ENCODE measurements at places on chromosomes 6 and 20. TPM values are rescaled to one million over a fixed set of nuclear protein-coding genes. Genes with fewer than 3 reads are reported as not detected.
A peak's percentile ranks its signal among the peaks of the same experiment; 100 is the strongest.

GRCh38 chr6:39181333-39181732, 47.9 kb downstream of the KCNK5 start:
- H3K36me3 ChIP-seq: peaks cover 1% of the 10 kb centered on the region
- no peak overlapping the region for H3K27ac ChIP-seq
- peak; percentile 13 for DNase-seq

- H3K4me1 ChIP-seq: no peaks in the 10 kb centered on the region
- H3K27me3 ChIP-seq: no peaks in the 10 kb centered on the region
- no peak for DNase-seq
- no peak overlapping the region for H3K27ac ChIP-seq
- H3K4me3 ChIP-seq: no peak overlapping the region
Measured at GRCh38 chr20:15200147-15200565, 862.7 kb upstream of the FLRT3 start.

- no peak overlapping the region for H3K27ac ChIP-seq
- H3K27me3 ChIP-seq: no peaks in the 10 kb centered on the region
- no peaks in the 10 kb centered on the region for H3K36me3 ChIP-seq
Measured at GRCh38 chr6:154350293-154350692, 6.3 kb downstream of the IPCEF1 start.

- peak overlapping the region; percentile 96 for H3K27ac ChIP-seq
- H3K4me3 ChIP-seq: no peak overlapping the region
- H3K27me3 ChIP-seq: no peaks in the 10 kb centered on the region
- peaks cover 82% of the 10 kb centered on the region for H3K4me1 ChIP-seq
Measured at GRCh38 chr6:39208223-39208739, 21.0 kb downstream of the KCNK5 start.

GRCh38 chr6:107673076-107673494, 151.0 kb downstream of the SCML4 start:
- no peaks in the 10 kb centered on the region for H3K27me3 ChIP-seq
- H3K27ac ChIP-seq: no peak overlapping the region
- no peak for DNase-seq
- no peak overlapping the region for H3K4me3 ChIP-seq

GRCh38 chr6:14953836-14954235, 292.0 kb upstream of the JARID2 start:
- no peak overlapping the region for H3K27ac ChIP-seq
- no peaks in the 10 kb centered on the region for H3K36me3 ChIP-seq
- no peaks in the 10 kb centered on the region for H3K4me1 ChIP-seq
- H3K27me3 ChIP-seq: no peaks in the 10 kb centered on the region

GRCh38 chr20:8788831-8789230, 280.1 kb upstream of the PLCB4 start:
- no peaks in the 10 kb centered on the region for H3K27me3 ChIP-seq
- H3K27ac ChIP-seq: no peak overlapping the region
- no peak overlapping the region for H3K4me3 ChIP-seq

DNA sequence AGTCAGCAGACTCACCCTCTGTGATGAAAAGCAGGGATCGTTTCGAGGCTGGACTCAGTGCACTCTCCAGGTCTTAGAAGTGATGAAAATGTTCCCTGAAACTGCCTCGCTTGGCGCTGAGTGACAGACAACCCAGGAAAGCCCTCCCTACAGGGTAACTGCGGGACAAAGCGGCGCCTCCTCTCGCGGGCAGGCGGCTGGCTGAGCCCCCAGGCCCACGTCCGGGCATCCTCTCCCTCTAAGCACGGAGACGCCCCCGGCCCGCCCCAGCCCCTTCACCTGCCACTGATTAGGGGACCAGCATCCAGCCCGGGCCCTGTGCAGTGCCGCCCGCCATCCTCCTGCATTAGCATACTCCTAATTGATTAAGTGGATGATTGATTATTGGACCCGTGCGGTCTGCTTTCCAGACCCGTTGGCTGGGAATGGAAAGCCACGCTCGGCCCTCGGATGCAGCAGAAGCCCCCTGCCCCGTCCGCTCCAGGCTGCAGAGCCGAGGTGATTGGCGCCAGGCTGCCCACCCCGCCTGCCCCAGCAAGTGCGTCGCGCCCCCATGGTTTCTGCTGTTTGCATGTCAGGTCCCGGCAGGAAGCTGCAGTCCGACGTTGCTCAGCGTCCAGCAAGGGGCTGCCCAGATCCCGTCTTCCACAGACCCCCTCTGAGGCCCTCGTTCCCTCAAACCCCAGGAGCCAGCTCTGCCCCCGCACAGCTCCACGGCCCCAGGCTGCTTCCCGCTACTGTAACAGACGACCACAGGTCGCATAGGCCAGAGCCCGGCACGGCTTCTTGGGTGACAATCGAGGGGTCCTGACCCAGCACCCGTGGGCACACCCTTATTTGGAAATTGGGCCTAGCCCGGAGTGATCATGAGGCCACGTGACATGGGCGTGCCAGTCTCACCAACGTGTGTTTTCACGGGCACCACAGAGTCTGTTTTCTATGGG, 131.6 kb downstream of the DLL1 start:
- no peaks in the 10 kb centered on the region for H3K27me3 ChIP-seq
- H3K36me3 ChIP-seq: no peaks in the 10 kb centered on the region
- no peak for DNase-seq
- no peaks in the 10 kb centered on the region for H3K4me1 ChIP-seq
- H3K4me3 ChIP-seq: no peak overlapping the region
- H3K27ac ChIP-seq: no peak overlapping the region

DNA sequence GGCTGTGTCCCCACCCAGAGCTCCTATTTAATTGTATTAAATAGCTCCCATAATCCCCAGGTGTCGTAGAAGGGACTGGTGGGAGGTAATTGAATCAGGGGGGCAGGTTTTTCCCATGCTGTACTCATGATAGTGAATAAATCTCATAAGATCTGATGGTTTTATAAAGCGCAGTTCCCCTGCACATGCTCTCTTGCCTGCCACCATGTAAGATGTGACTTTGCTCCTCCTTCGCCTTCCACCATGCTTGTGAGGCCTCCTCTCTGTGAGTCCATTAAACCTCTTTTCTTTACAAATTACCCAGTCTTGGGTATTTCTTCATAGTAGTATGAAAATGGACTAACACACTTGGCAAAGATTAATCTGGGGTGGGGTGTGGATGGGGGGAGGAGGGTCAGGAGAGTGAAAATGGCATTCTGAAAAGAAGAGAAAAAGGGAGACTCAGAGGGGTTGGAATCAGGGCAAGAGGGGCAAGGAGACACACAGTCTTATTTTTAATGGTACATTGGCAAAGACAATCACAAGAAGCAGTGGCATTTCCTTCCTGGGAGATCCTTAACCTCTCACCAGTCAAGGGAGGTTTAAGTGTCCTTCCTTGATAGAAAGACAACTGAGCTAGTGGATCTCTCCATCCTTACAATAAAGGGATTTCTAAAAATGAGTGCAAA, 37.5 kb upstream of the NOX3 start:
- no peak for DNase-seq
- no peak overlapping the region for H3K4me3 ChIP-seq
- no peaks in the 10 kb centered on the region for H3K27me3 ChIP-seq
- H3K27ac ChIP-seq: peak overlapping the region; percentile 11

DNA sequence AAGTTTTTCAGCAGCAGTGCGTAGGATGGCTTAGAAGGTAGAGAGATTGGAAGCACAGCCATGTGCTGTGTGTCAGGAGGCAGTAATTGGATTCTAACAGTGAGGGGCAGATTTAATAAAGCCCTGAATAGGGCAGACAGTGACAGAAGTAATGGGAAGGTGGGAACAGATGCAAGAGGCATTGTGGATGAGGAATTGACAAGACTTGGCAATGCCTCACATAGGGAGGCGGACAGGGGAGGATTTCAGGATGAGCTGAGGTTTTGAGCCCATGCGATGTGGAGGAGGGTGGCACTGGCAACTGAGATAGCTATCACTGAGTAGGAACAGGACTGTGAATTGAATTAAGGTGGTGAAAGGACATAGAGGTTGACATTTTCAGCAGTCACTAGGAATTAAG, 262.2 kb upstream of the FLRT3 start:
- H3K4me3 ChIP-seq: no peak overlapping the region
- H3K27me3 ChIP-seq: no peaks in the 10 kb centered on the region
- no peaks in the 10 kb centered on the region for H3K36me3 ChIP-seq
- no peaks in the 10 kb centered on the region for H3K4me1 ChIP-seq

DNA sequence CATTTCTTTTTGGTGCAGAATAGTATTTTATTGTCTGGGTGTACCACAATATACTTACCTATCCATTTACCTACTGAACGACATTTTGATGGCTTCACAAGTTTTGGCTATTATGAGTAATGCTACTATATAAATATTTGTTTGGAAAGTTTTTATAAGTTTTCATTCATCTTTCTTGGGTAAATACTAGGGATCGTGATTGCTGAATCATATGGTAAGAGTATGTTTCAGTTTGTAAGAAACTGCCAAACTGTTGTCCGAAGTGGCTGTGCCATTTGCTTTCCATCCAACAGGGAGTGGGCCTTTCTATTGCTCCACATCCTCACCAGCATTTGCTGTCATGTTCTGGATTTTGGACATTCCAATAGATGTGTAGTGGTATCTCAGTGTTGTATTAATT, 104.2 kb downstream of the CDYL start:
- DNase-seq: no peak
- H3K4me3 ChIP-seq: no peak overlapping the region
- H3K27ac ChIP-seq: no peak overlapping the region
- H3K27me3 ChIP-seq: no peaks in the 10 kb centered on the region
- H3K36me3 ChIP-seq: no peaks in the 10 kb centered on the region

GRCh38 chr6:39841923-39842322, 49.7 kb downstream of the DAAM2 start:
- DNase-seq: no peak
- H3K4me1 ChIP-seq: no peaks in the 10 kb centered on the region
- H3K36me3 ChIP-seq: no peaks in the 10 kb centered on the region
- no peaks in the 10 kb centered on the region for H3K27me3 ChIP-seq
- no peak overlapping the region for H3K4me3 ChIP-seq
- H3K27ac ChIP-seq: no peak overlapping the region

The TBXT gene
- total RNA-seq: not detected

The POM121L2 gene
- total RNA-seq: not detected

The COL12A1 gene
- total RNA-seq: 61.8 TPM

The SOX18 gene
- 0.84 TPM for total RNA-seq

The HAO1 gene
- not detected for total RNA-seq

The XRN2 gene
- total RNA-seq: 79.8 TPM
